ENCODE measurements at places on chromosomes 5 and 9.

DNA sequence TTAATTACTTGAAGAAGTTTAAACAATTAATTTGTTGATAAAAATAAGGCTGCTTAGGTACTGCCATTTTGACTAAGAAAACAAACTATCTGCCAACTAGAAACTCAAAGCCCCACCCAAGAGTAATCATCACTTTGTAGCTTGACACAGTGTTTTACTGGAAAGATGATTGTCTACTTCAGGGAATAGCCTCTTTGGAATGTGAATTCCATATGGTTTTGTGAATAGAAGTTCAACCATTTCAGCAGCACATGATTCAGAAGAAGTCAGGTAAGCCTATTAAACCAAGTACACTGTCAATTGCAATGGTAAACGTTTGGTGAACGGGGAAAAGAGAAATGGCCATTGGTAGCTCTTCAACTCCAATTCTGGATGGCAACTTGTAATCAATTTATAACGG is 55.2 kb downstream of the PLK2 start:
- peak; percentile 26 for DNase-seq

GRCh38 chr9:136045595-136046553 is 49.2 kb downstream of the NACC2 start:
- DNase-seq: peak; percentile 51

- DNase-seq: no peak
Observed at GRCh38 chr5:113036826-113037225, 60.2 kb downstream of the DCP2 start.

DNA sequence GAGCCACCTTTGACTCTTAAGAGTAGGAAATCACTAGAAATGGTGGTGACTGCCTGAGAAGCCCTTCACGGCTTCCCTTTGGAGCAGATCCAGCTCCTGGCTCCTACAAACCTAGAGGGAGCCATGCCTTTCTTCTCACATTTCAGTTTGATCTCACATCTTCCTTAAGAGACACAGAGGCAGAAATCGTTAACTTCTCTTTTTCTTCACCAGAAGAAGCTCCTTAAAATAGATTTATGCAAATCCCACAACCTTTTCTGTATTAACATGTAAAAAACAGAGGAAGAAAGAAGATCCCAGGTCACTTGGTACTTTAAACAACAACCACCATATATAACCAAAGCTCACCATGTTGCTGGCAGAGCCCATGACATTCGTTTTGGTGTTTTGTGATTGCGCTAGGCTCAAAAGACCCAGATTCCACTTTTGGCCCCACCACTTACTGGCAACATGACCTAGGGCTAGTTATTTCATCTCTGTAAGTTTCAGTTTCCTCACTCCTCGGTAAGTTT is 29.6 kb downstream of the PAX5 start:
- no peak for DNase-seq

DNA sequence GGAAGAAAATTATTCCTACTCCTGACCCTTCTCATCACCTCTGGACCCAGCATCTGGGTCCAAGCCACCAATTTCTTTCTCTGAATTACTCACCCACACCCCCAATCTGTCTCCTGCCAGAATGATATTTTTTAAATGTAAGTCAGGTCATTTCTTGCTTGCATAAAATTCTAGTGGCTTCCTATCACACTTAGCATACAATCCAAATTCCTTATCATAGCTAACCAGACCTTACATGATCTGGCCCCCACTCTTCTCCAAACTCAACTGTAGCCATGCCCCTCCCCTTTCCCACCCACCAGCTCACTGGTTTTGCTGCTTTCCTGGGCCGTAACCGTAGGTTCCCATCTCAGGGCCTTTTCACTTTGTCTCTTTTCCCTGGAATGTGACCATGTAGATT is 15.2 kb downstream of the HTR4 start:
- no peak for DNase-seq

GRCh38 chr5:95842854-95843544 is 20.5 kb upstream of the GLRX start:
- DNase-seq: peak; percentile 42

- DNase-seq: no peak
Observed at GRCh38 chr5:60690326-60690725, 9.6 kb downstream of the DEPDC1B start.

- no peak for DNase-seq
Observed at GRCh38 chr5:52107210-52107905, 680.4 kb upstream of the ITGA1 start.

DNA sequence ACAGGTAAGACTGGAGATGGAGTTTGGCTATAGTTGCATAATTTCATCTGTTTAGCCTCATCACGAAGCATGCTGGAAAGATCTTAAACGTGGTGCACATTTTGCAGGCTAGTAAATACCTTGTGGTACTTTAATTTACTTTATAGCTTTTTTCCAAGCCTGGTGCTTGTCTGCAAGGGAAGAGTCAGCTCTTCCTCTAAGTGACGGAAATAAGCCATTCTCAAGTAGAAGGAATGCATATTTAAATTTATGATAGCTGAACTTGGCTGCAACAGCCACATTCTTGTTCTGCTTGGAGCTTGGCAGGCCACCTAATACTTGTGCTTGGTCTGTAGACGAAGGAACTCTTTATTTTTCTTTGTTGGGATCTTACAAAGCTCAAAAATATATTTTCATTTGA is 188.0 kb upstream of the PIK3R1 start:
- peak; percentile 92 for DNase-seq

DNA sequence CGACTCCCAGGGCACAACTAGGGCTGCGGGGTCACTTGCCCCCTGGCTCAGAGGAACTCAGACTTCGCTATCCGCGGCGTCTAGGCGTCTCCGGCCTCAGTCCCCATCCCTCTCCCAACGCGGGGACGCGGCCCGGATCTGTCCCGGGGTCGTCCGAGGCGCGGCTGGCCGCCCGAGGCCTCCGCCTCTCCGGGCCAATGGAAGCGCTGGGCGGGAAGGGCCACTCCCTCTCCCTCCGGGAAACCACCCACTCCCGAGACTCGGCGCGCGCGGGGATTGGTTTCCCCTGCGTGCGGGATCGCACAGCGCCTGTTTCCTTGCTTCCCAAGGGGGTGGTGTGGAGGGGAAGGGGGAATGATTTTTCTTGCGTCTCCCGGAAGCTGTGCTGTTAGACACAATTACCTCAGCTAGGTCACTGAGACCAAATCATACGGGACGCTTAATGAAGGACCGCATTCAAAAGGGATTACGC is 38.3 kb downstream of the NR2F1 start:
- peak; percentile 63 for DNase-seq

DNA sequence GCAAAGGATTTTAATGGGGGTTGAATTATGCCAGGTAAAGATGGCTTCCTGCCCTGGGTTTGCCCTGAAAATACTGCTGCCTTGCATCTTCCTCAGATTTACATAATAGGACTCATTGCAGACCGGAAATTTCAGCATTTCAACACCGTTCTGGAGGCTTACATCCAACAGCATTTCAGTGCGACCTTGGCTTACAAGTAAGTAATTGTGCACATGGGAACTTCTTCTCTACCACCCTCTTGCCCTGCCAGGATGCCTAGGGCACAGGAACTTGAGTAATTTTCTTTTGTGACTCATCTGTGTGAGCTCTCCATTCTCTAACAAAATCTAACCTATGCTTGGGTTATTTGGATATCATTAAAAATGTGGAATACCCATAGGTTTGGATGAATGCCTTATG is 80.2 kb downstream of the DOCK2 start:
- DNase-seq: no peak

GRCh38 chr9:127963359-127964064 is 17.3 kb downstream of the EEIG1 start:
- DNase-seq: no peak

GRCh38 chr5:24855485-24855884 is 210.7 kb upstream of the CDH10 start:
- peak; percentile 0 for DNase-seq

DNA sequence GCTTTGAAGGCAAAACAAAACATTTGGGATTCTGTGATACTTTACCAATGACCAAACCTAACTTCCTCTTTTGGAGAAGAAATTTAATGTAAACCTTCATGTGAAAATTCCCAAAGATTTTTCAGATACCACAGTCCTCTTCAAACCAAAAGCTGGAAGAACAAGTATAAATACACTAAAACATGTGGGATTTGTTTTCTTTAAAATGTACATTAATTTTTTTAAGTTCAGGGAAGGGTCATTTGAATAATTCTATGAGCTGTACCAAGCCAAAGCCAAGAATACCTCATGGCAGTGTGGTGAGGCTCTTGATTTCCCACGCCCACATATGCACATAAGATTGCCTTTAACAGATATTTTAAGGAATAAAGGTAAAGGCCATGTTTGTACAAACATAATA is 28.4 kb upstream of the ITGA1 start:
- DNase-seq: peak; percentile 26

DNA sequence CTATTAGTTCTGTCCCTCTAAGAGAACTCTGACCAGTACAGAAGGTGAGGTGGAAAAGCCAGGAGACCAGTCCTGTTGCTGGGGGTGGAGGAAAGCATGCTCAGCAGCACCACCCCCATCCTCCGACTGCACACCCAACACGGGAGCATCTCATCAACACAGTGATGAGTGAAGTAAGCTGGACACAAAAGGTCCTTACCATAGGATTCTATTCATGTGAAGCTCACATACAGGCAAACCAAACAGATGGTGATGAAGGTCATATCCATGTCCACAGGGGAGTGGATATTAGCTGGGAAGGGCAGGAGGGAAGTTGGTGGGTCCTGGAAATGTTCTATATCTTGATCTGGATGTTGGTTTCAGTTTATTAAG is 14.8 kb upstream of the MARCHF6 start:
- no peak for DNase-seq

GRCh38 chr9:2697492-2697891 is 19.8 kb upstream of the KCNV2 start:
- DNase-seq: no peak

DNA sequence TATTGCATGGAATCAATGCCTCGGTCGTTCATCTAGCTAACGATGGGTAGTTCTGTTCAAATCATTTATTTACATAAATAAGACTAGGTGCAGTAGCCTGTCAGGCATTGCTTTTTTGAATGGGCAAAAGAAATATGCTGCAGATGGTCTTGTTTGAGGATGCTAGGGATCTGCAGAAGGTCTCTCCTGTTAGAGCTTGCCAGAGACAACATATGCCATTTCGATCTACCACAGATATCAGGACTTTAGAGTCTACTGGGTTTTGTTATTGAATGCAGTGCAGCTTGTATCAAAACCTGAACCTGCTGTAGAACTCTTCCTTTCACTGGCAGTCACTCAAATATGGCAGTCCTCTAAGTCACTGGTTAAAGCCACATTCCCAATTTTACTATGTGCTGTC is 381.1 kb upstream of the CDH10 start:
- DNase-seq: no peak

DNA sequence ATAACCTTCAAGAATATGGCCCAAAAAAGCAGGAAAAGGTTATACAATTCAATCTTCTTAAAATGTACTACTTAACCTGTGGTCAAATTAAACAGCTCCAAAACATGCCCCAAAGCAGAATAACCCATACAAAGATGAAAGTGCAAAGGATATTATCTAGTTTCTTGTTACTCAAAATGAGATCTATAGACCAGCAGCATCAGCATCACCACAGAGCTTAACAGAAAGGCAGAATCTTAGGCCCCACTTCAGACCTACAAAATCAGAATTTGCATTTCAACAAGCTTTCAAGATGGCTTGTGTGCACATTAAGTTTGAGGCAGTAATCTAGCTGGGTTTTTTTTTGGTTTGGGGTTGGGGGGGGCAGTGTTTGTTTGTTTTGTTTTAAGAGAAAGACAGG is 54.0 kb downstream of the SCAI start:
- DNase-seq: no peak

- DNase-seq: no peak
Observed at GRCh38 chr5:4099386-4099785, 503.8 kb downstream of the IRX1 start.

DNA sequence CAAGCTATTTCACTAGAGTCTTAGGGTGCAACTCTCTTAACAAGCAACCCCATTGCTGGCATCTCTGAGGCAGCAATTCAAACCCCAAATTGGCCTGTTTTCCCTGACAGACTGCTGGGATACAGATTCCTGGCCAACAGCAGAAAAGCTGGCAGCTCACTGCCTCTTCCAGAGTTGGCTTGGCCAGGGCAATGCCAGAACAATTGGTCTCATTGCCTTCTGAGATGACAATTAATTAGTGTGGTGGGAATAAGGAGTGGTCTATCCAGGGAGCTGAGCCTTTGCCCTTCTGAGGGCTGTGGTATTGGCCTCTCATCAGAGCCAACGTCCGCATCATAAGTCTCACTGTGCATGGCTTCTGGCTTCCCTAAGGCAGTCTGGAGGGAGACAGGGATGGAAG is 183.2 kb downstream of the GNAQ start:
- no peak for DNase-seq

- peak; percentile 36 for DNase-seq
Observed at GRCh38 chr5:161549106-161549505, 2.6 kb upstream of the GABRB2 start.

- no peak for DNase-seq
Observed at GRCh38 chr9:110951805-110952539, 86.3 kb downstream of the LPAR1 start.

GRCh38 chr9:131036529-131037334 is 27.8 kb downstream of the LAMC3 start:
- DNase-seq: no peak

GRCh38 chr5:16871746-16872339 is 64.2 kb downstream of the MYO10 start:
- DNase-seq: peak; percentile 45

GRCh38 chr5:7325975-7326913 is 69.7 kb upstream of the ADCY2 start:
- no peak for DNase-seq

- DNase-seq: no peak
Observed at GRCh38 chr5:107253246-107253645, 417.5 kb downstream of the EFNA5 start.

DNA sequence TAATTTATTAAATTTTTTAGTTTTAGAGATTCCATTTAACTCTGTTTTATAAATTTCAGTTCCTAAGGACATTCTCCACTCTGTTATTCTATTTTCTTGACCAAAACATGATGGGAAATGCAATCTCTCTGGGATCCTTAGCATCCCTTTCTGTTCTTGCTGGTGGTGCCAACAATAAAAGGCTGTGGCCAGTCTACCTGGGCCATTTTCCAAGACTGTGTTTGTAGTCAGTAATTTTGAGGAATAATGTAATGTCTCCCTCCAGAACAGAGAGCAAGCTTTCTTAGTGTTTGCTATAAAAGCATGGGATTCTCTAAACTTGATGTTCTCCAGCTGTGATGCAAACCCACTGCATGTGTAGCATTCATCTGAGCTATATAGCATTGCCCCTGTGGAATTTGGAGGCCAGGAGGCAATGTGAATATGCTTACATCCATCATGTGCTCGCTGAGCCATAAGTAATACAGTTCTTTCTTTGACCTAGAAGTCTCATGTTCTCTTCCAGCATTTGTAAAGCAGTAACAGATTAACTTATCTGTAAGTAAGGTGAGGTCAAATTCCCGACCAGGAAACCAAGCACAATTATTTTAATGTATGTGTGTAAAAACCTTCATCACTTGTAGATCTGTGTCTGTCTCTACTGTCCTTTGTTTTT is 211.5 kb upstream of the TAS2R1 start:
- no peak for DNase-seq

GRCh38 chr9:19470981-19471650 is 62.3 kb downstream of the ACER2 start:
- no peak for DNase-seq

GRCh38 chr5:1173485-1174070 is 27.8 kb upstream of the SLC6A19 start:
- no peak for DNase-seq

- DNase-seq: no peak
Observed at GRCh38 chr5:136232316-136232715, 39.4 kb upstream of the SMIM32 start.

All from fibroblast of skin of right biceps (primary cell).